ENCODE measurements at places on chromosomes 1 and 21. TPM values are rescaled to one million over a fixed set of nuclear protein-coding genes. Genes with fewer than 3 reads are reported as not detected.

Gene RCSD1
- 47.0 TPM for total RNA-seq

- no peak for DNase-seq
Observed at GRCh38 chr1:180542838-180543145, 16.0 kb upstream of the OVAAL start.

Gene NECTIN4
- total RNA-seq: not detected

- DNase-seq: no peak
Observed at GRCh38 chr21:44649521-44650100, 3.4 kb downstream of the KRTAP10-11 start.

Gene BNIPL
- total RNA-seq: 0.27 TPM

GRCh38 chr1:199102239-199102638 is 463.4 kb downstream of the PTPRC start:
- DNase-seq: no peak

Gene TMEM269
- total RNA-seq: not detected

Gene MATN1
- not detected for total RNA-seq

Gene TSTD1
- total RNA-seq: 15.5 TPM

DNA sequence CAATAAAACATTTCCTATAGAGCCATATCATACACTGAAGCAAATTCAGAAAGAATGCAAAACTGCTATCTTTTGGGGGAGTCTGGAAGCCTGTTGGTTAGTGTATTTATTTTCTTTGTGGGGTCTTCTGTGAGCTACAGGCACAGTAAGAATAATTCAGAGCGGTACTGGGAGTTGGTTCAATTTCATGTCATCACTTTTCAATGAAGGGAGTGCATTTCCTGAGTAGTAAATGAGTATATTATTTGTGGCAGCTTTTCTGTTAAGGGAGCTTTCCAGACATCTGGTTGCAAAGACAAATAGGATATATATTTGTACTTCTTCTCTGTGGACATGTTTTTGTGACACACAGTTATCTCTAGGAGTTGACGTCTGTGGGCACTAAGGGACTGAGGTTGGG is 130.6 kb downstream of the HUNK start:
- DNase-seq: no peak

GRCh38 chr1:2546515-2547209 is 9.5 kb upstream of the TNFRSF14 start:
- peak; percentile 88 for DNase-seq

Gene SELL
- total RNA-seq: 1.4 TPM

- DNase-seq: no peak
Observed at GRCh38 chr1:197923038-197923437, 5.9 kb downstream of the LHX9 start.

- DNase-seq: no peak
Observed at GRCh38 chr1:79519084-79519760, 512.7 kb upstream of the ADGRL4 start.

GRCh38 chr1:228083871-228084278 is 1.4 kb downstream of the ARF1 start:
- DNase-seq: no peak

- no peak for DNase-seq
Observed at GRCh38 chr1:40362699-40363098, 10.8 kb upstream of the SMAP2 start.

DNA sequence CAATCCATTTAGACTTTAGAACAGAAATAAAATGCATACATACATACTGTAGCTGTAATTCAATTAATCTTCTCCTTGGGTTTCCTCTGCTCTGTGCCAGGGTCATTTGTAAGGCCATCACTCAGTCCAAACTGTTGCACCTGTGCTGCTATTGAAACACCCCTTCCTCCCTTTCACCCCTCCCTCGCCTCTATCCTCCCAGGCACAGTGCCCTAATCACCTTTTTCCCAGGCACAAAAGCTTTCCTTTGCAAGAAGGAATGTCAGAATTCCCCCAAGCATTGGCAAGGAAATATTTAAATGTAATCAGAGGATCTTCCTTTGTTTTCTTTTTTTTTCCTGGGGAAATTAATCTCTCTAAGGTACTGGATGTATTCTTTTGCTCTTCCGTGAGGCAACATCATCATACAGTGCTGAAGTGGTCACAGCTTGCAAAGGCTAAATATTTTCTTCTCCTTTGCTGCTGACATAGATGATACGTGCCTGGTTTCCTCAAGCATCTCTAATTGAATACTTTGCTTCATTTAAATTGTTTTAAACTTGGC is 339.3 kb upstream of the NR5A2 start:
- DNase-seq: no peak

DNA sequence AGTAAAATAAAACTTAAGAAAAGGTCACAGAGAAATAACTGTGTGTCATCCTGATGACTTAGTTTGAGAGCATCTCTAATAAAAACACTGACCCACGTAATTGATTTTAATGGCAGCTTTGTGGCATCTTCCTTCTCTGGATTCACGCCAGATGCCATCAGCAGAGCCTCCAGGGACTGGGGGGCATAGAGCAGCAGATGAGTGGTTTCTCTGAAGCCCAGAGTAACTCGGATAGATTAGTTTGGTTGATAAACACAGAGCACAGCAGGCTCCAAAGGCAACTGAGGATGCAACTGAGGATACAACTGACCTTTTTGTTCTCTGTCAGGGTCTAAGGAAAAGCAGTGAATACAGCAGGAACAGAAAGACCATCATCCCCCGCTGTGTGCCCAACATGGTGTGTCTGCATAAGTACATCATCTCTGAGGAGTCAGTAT is 180.8 kb downstream of the RPS6KC1 start:
- no peak for DNase-seq

DNA sequence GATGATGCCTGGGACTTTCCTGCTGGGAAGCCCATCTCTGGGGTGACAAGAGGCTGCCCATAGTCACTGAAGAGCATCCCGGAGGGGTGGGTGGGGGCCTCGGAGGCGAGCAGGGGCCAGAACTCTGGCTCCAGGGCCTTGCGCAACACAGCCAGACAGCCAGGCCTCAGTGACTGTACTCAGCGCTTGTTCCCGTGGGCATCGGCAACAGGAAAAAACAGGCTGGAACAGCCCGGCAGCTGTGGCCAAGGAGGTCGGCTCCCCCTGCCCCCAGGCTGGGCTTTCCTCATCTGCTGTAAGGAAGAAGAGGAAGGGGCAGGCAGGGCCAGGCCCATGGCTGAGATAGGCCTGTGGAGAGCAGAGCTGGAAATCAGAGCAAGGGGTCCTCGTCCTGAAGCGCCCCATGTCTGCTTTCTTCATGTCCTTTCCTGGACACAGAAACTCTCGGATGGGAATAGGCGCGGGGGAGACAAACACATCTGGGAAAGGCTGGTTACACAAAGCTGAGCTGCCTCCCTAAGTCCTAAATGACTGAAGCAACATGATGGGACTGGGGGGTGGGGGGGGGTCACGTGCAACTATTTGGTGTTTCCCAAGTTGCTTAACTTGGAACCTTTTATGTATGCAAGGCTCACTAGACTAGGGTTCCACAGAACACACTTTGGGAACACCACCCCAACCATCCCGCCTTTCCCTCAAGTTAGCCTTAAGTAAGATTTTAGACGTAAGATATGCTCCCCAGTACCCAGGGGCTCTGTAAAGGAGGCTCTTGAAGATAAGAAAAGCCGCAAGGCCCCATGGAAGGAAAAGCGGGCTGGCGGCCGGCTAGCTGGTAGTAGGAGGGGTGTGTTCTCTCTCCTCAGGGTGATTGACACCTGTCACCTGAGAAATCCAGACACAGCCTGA is 30.7 kb downstream of the HSPG2 start:
- DNase-seq: peak; percentile 82

GRCh38 chr1:40058453-40059337 is 18.2 kb downstream of the CAP1 start:
- no peak for DNase-seq

GRCh38 chr1:41537788-41538351 is 53.4 kb upstream of the EDN2 start:
- peak; percentile 68 for DNase-seq

Gene PCBP3
- total RNA-seq: 2.7 TPM

DNA sequence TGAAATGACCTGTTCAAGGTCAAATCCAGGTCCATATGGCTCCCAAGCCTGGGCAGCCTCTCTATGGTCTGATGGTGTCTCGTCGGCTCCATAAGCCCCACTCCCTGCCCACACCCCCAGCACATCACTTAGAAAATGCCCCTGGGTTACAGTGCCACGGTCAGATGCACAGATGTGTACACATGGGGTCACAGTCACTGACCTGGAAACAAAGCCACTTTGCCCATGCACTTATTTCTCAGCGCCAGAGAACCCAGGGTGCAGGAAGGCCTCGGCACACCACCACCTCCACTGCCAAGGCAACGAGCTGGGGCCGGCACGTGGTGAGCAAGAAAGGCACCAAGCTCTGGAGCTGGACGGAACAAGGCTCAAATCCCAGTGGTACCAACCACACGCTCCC is 24.7 kb downstream of the IFFO2 start:
- no peak for DNase-seq

Gene TRIM17
- 0.34 TPM for total RNA-seq

Gene CASQ2
- 1,156 TPM for total RNA-seq

Gene CFHR3
- total RNA-seq: not detected

Gene RHOC
- 115 TPM for total RNA-seq

- no peak for DNase-seq
Observed at GRCh38 chr1:203486618-203487370, 7.2 kb upstream of the OPTC start.

Gene PGLYRP4
- not detected for total RNA-seq

- no peak for DNase-seq
Observed at GRCh38 chr21:14116080-14116481, 94.7 kb downstream of the LIPI start.

DNA sequence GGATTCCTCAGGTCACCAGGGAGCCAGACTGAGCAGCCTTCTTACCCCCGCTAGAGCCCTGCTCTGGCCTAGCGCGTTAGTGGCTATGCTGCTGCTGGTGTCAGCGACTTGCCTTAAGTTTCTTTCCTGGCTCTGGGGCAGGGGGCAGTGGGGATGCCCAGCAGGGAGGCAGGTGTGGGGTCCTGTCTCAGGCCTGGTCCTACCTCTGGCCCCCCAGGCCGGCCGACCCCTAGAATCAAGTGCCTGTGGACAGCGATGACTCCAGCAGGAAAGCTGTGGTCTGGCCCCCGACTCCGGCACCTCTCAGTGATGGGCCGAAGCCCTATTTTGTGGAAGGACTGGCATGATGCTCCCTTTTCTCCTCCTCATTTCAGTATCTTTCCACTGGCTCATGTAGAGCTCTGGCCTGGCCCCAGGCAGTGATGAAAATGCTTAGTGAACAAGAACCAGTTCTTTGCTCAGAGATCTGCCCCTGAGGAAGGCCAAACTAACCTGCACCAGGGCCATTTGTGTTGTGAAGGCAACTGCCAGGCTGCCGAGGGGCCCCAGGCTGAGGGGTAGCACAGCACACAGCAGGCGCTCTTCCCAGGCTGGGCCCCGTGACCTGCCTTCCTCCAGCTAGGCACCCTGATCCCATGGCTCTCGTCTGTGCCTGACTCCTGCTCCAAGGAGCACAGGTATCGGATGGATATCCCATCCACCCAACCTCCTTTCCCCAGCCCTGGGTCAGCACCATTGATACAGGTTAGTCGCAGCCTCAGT is 23.7 kb downstream of the MRPL37 start:
- DNase-seq: no peak
